IPS-NIHi11 (cell line): ENCODE measurements at places on chromosomes 6 and 20.

GRCh38 chr6:120556491-120556890 is 777.8 kb downstream of the TBC1D32 start:
- no peak for DNase-seq

DNA sequence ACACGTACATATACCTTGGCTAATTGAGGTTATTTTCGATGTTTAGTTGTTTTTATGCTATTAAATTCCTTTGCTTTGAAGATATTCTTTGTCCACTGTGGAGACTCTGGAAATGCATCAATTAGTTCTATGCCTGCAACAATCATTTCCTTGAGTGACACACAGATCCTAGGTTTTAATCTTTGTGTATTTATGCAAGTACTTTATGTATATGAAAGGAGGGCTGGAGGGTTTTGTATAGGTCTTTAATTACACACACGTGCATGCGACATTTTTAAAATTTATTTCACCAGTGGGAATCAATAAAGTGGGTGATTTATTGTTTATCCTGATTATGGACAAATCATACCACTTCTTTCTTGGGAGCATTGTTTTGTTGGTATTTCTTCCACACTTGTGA is 57.3 kb downstream of the ZFAND3 start:
- DNase-seq: no peak

DNA sequence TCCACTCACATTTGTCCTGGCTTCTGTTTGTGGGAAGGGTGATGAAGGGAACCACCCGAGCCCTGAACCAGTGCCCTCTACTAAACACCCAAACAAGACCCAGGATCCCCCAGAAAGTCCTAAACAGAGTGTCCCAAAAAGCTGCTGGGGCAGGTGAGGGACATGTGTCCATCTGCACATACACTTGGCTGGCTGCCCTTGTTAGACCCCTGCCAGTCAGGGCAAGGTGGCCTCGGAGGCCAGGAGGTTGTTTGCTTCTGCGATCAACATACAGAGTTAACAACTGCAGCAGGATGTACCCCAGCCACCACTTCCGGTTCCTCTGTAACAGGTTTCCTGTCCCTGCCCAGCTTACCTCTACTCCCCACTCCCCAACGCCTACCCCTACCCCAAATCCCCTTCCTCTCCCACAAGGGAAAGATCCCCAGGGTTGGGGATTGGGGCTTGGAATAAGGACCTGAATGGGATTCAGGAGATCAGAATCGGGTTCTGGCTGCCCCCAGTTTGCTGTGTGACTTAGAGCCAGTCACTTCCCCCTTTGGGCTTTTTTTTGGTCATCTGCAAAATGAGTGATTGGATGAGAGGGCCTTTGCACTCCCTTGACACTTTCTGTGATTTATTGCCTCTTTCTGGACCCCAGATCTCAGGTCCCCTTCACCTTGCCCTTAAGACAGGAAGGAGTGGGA is 13.9 kb downstream of the DEF6 start:
- DNase-seq: no peak

- DNase-seq: no peak
Measured at GRCh38 chr6:225121-225721, 67.1 kb upstream of the DUSP22 start.

DNA sequence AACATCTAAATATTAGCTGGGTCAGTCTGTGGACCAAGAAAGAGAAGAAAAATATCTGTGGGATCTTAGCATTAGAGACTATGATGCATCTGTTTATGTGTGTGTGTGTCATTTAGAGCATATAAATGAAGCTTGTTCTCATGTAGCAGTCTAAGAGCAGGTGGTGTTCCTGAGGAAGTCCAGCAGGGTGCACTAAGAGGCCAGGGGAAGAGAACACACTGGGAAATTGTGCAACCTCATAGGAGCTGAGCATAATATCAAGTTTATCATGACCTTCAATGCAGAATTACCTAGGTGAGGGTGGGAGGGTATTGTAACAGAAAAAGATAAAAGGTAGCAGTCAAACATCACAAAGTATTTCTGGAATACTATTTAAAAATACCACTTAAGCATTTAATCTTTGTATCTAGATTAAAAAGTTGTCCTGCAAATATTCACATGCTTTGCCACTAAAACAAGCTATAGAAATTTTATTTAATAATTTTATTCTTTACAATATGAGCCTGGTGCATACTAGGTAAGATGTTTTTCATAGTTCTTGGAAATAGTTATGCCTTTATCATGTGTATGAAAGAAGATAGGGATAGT is 80.5 kb downstream of the SMPDL3A start:
- peak; percentile 63 for DNase-seq

- DNase-seq: no peak
Measured at GRCh38 chr6:72811971-72812421, 190.1 kb downstream of the KCNQ5 start.

DNA sequence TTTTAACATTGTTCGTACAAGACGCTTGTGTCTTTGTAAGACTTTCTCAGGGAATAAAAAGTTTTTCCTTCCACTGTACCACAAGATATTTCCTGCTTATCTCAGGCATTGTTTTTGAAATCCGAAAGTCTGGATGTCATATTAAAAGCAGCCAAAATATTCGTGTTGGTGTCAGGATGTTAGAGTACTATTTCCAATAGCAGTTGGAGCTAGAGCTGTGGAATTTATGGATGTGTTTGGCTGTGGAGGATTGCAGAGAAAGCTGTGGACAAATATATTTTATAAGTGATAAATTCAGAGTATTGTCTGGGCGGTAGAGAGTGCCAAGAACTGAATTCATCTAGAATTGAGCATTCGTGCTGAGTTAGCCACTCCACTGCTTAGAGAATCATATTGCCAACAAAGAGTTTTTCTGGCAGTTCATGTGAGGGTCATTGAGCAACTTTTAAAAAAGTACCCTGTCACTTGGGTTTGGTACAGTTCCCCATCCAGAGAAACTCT is 57.7 kb downstream of the ZDHHC14 start:
- DNase-seq: no peak

DNA sequence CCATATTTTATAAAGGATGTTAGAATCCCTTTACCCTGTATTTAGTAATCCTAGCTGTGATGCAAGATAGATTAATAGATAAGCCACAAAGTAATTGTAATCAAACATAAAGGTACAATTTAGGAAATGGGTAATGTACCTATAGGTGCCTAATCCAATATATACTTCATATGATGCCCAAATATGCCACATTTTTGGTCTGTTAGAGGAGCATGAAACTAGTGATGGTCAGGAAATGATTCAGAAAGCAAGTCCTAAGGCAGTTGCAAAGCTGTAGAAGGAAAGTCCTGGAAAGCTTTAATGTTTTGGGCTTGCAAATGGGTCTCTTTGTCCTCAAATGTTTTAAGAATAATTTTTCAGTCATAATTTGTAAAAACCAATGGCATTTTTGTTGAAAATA is 76.6 kb upstream of the PTPRK start:
- no peak for DNase-seq

GRCh38 chr20:19257865-19258264 is 45.4 kb downstream of the SLC24A3 start:
- no peak for DNase-seq

DNA sequence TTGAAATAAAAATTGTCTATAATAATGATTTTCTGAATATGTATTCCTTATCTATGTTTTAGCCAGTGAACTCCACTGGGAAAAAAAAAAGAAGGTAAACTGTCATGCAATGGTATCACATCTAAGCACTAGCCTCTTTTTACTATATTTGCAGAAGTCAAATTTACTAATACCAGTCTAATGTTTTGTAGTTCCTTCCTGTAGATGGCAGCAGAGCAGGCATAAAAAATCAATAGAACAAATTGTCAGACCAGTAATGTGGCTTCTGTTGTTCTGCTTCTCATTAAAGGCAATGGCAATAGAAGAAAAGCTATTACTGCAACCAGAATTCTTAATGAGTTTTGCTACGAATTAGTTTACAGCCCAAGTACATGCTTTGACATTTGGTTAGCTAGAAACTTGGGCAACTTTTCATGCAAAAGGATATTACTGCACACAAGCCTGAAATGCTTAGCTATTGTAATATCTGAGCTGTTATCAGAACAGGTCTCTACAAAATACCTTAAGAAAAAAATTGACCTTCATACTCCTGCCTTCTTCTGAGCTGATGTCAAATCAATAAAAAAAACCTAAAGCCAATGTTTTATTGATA is 476.9 kb downstream of the KHDRBS2 start:
- peak; percentile 51 for DNase-seq

- peak; percentile 98 for DNase-seq
Measured at GRCh38 chr6:36423101-36423824, 19.4 kb downstream of the PXT1 start.

DNA sequence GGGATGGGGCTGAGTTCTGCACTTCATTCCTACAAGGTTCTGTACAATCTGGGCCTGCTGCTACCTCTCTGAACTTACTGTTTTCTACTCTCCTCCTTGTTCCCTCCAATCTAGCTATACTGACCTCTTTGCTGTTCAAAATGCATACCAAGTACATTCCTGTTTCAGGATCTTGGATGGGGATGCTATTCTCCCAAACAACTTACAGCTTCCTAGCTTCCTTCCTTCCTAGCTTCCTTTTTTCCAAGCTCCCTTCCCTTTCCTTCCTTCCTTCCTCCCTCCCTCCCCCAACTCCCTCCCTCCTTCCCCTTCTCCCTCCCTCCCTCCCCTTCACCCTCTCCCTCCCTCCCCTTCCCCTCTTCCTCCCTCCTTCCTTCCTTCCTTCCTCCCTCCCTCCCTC is 117.9 kb downstream of the AHI1 start:
- no peak for DNase-seq
